ENCODE measurements at places on chromosomes 7 and 10. TPM values are rescaled to one million over a fixed set of nuclear protein-coding genes. Genes with fewer than 3 reads are reported as not detected.

DNA sequence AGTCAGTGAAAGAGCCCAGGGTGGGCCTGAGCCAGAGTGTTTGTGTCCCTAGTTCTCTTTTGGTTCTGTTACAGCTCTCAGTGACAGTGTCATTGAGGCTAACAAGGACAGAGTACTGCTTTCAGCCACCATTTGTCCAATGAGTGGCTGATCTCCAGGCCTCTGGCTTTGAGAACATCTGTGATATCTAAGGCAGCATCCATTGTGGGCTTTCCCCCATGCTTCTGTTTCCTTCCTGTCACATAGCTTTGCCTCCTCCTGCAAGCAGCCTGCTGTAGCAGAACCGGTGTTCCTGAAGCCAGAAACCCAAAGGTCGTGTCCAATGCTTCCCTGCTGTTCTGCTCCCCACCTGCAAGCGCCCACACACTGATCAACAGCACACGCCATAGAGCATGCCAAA lies 68.4 kb downstream of the IKZF1 start:
- no peak for DNase-seq

GRCh38 chr10:11594589-11595394 lies 16.7 kb downstream of the USP6NL start:
- DNase-seq, result no peak

GRCh38 chr10:27297844-27298521 lies 57.4 kb upstream of the ACBD5 start:
- no peak for DNase-seq

- no peak for DNase-seq
Observed at GRCh38 chr10:64112701-64113355, 591.6 kb downstream of the REEP3 start.

DNA sequence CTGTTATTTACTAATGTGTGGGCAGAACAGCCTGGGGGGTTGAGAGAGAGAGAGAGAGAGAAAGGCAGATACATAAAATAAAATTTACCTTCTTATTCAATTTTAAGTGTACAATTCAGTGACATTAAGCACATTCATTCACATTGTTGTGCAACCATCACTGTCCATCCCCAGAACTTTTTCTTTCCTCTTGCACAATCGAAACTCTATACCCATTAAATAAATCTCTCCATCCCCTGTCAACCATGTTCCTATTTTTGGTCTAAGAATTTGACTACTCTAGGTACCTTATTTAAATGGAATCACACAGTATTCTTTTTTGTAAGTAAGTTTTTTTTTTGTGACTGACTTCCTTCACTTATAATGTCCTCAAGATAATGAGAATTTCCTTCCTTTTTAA lies 181.6 kb downstream of the SND1 start:
- no peak for DNase-seq

DNA sequence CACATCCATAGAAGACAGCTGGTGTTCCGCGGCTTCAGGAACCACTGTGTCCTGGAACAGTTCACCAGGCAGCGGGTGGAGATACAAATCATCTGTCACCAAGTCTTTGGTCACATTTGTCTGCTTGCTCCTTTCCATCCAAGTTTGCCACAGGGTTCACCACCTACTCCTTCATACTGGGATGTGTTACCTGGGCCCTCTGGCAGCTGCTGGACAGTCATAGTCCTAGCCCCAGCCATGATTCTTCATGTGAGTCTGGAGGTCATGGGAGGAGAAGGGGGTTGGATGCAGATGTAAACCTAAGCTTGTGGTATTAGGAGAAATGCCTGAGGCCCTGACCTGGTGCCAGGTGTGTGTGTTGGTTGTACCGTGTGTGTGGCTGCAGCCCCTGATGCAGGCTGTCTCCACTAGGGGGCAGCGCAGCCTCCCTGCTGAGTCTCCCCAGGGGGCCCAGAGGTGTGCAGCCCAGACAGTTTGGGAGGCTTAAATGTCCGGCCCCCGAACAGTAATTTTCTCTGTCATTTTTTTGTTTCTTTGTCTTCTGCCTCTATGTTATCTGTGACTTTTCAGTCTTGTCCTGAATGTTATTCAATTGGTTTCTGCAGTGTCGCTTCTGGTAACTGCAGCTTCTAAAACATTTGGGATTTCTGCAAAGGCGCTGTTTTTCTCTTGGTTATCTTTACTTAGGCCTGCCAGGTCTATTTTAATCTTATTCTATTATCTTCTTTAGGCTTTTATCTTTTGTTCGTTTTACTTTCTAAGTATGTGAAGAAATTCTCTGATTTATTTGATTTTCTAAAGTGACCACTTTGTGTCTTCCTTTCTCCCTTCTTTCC lies 14.8 kb downstream of the NPS start:
- no peak for DNase-seq

- DNase-seq, result no peak
Observed at GRCh38 chr10:53598914-53599313, 826.3 kb upstream of the MBL2 start.

DNA sequence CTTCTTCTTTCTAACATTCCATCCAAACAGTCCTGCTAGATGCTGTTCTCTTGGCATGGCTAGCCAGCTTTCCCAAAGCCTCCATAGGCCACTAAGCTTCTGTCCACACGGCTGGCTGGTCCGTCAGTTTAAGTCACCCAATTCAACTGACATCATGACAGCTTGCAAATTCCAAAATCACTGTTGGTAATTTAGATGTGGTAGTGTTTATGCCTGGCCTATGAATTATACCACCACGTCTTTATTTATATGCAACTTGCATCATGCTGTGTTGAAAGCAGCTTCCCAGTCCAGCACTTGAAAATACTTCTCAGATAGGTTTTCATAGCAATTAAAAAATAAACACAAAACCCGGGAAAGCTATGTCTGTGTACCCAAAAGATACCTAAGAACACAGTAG lies 2.2 kb upstream of the VIM start:
- DNase-seq, result no peak

DNA sequence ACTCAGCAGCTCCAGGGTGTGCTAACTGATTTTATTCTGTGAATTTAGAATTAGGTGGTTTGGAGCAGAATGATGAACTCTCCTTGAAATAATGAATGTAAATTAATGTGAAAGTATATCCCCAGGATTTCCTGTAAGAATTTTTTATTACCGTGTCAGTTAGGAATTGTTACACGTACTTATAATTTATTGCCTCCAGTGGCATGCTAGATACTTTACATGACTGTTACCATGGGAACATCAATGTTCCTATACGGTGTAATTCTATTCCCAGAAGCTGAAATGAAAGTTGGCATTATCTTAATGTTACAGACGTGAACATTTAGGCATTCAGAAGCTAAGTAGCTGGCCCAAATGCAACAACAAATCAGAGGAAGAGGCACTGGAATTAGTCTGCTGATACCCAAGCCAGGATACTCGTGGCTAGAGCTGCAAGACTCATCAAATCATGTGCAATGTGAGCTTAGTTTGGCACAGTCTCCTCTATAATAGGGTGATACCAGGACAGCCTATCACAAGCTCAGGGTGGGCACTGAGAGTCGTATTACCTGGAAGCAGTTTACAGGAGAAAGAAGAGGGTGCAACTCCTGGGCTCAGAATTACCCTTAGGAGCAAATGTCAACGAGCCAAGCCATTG lies 30.0 kb upstream of the PRKAR2B start:
- no peak for DNase-seq

DNA sequence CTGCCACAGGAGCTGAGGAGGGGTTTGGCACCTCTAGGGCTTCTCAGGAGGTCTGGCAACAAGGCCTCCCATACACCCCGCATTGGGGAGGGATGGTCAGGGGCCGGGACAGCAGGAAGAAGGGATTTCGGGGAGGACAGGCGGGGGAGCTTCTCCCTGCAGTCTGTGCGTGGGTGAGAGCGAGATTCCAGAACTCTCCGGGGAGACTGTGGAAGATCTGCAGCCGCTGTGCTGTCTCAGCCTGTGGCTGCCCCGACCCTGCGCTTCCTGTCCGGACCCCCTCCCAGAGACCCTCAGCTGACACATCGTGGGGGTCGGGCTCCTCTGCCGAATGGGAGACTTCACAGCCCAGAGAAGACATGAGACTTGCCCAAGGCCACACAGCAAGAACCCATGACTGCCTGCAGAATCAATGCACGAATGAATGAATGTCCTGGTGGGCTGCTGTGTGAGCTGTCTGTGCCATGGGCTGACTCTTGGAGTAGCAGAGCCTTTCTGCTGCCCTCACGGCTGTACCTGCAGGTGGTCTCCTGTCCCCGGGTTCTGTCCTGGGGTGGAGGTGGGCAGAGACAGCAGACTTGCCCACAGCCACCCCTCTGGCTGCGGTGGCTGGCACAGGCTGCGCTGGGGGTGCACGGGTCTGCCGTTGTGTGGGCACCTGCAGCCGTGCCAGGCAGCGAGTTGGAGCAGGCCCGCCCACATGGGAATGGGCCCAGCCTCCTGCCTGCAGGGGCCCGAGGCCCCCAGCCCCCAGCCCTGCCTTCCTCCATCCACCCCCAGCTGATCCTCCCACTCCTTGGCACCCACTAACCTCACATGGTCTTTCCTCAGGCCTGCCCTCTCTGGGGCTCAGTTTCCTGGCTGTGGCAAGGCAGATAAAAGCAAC lies 16.3 kb upstream of the LFNG start:
- DNase-seq, result no peak

GRCh38 chr10:127977357-127978009 lies 70.6 kb downstream of the PTPRE start:
- DNase-seq, result no peak

DNA sequence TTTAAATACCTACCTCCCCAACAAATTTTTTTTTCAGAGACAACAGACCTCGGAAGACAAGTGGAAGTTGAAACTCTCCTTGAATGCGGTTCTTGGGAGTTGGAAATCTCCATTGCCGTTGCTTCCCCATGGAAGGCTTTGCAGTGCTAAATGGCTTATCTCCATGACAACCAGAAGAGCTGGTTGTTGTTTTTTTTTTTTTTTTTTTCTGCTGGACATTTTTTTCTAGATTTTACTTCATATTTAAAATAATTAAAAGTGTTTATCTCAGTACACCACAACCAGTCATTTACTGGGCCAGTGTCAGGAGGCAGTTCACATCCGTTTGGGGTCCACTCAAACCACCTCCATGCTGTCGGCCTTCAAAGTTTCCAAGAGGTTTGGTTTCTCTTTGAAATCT lies 348.5 kb upstream of the PRKCQ start:
- no peak for DNase-seq

DNA sequence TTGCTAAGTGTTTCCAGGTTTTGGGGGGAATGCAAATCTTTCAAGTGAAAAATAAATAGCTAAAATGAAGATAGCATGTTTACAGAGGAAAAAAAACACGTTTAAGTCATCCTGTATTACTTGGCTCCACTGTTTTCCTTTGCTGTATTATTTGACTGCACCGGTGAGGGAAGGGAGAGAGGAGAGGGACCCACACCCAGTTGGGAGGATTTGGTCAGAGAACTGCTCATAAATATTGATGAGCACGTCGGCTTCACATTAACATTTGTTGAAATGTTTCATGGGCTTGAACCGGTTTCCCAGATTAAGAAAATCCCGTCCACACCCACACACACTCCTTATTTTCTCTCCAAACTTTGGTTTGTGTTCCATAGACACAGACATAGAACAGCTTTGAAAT lies 493.8 kb upstream of the MGMT start:
- no peak for DNase-seq

- DNase-seq, result no peak
Observed at GRCh38 chr7:138565451-138566114, 105.5 kb downstream of the TRIM24 start.

DNA sequence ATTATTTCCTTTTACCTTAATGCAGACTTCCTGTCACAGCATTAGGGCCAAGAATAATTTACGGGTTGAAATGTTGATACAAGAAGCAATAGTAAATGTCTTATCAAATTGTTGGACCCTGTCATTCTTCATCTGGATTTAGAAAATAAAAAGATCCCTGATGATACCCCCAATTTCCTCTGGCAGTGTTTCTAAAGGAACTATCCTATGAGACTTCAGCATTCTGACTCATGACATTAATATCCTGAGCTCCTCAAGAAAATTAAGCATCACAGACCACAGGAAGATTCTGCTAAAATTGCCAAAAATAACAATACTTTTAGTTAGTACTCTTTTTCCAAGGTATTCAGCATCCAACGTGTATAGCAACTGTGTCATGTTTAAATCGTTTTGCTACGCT lies 490.5 kb upstream of the ANKRD30A start:
- no peak for DNase-seq

DNA sequence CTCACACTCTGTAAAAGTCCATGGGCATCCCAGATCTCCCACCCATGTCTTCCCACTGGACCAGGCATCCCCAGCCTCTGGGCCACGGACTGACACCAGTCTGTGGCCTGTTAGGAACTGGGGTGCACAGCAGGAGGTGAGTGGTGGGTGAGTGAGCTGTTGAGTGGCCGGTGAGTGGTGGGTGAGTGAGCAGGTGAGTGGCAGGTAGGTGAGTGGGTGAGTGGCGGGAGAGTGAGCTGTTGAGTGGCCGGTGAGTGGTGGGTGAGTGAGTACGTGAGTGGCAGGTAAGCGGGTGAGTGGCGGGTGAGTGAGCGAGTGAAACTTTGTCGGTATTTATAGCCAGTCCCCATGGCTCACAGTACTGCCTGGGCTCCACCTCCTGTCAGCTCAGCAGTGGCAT lies 471.2 kb downstream of the DNAJB6 start:
- DNase-seq, result no peak

DNA sequence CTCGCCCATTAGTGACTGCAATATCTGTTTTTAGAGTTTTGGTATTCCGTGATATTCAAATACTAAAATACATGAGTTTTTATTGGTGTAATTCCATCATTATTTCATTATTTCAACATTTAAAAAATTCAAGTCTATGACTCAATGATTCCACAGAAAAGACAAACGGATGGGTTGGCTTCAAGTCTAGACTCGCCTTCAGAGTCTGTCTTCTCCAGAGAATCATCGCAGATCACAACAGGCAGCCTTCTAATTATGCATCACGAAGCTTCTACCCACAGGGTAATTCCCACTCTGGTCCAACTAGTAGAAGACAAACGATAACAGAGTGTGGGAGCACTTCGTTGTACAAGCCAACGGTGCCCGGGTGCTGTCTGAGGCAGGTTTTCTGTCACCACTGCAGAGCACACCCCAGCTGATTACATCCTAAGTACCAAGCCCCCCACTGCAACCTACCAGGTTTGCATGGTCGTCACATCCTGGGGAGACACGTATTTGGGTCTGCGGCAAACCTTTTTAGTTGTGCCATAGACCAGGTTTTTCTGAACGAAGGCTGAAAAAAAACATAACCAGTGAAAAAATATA lies 28.9 kb downstream of the PARP12 start:
- DNase-seq, result no peak

XPNPEP1 gene
- polyA plus RNA-seq, result 78.9 TPM

PRKRIP1 gene
- 44.0 TPM for polyA plus RNA-seq

CTTNBP2 gene
- 25.7 TPM for polyA plus RNA-seq

CALY gene
- 0.31 TPM for polyA plus RNA-seq

SUN3 gene
- not detected for polyA plus RNA-seq

MICALL2 gene
- polyA plus RNA-seq, result 5.8 TPM

CCL24 gene
- polyA plus RNA-seq, result not detected

All from left renal cortex interstitium (tissue), 4 donors.